ENCODE measurements at places on chromosomes 2 and 18. TPM values are rescaled to one million over a fixed set of nuclear protein-coding genes. Genes with fewer than 3 reads are reported as not detected.

KIAA2012 gene
- total RNA-seq, result 0.03 TPM

GRCh38 chr18:57445488-57446319 lies 10.5 kb downstream of the ONECUT2 start:
- H3K27me3 ChIP-seq, result peaks cover 60% of the 10 kb centered on the region
- peaks cover 35% of the 10 kb centered on the region for H3K4me1 ChIP-seq
- H3K36me3 ChIP-seq, result no peaks in the 10 kb centered on the region

DNA sequence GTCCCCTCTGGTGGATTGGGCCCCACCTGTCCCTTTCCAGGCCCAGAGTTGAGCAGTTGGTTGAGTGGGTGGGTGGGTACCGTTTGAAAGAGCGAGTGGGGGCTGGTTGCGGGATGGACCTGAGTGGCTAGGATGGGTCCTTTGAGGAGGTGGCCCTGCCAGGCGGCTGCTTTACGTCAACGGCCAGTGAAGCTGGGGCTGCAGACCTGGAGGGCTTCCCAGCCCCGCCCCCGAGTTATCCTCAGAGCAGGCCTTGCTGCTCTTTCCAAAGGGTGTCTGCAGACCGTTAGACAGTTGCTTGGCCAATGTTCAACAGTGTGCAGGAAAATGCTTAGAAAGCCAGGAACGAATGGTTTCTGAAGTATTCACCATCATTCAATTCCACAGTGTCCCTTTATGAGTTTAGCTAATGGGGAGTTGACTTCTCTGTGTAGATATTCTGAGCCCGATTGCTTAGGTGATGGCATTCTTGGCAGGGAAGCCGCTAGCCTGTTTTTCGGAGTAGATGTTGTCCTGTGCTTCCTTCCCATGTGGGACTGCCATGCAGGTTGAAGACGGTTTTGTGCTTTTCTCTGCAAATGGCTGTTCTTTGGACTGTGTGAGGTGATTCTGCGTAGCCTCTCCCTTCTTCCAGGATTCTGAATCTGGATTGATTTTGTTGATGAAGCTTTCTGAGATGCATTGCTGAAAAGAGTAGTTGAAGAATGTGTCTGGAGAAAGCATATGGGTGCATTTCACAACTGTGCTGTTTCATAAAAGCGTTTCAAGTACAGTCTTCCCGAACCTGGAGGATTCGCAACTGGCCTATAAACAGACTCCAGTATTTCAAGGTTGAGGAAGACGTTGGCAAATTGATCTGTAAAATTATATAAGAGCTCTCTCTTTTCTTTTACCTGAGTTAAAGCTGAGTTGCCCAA lies 45.8 kb downstream of the LDLRAD4 start:
- H3K27ac ChIP-seq, result no peak overlapping the region
- H3K4me1 ChIP-seq, result no peaks in the 10 kb centered on the region
- no peaks in the 10 kb centered on the region for H3K27me3 ChIP-seq
- H3K36me3 ChIP-seq, result no peaks in the 10 kb centered on the region
- no peak overlapping the region for H3K4me3 ChIP-seq

ODC1 gene
- total RNA-seq, result 85.5 TPM

NYAP2 gene
- not detected for total RNA-seq

NEURL3 gene
- not detected for total RNA-seq

DNA sequence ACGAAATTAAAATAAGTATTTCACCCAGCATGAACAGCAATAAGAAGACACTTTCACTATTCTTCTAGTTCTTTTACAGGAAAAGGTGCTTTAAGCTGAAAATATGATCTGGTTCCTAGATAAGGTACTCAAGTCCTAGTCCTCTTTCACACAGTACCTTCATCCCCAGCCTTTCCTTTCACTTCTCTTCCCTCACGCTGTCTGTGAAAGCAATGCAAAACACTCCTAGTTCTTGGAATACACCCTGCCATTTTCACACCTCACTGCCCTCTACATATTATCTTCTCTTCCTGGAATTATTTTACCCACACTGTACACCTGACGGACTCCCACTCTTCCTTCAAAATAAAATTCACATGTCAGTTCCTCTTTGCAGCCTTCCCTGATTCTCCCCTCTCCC lies 82.9 kb downstream of the DNAH7 start:
- no peaks in the 10 kb centered on the region for H3K36me3 ChIP-seq
- H3K27me3 ChIP-seq, result no peaks in the 10 kb centered on the region

- H3K4me3 ChIP-seq, result no peak overlapping the region
- H3K27ac ChIP-seq, result no peak overlapping the region
- H3K27me3 ChIP-seq, result peaks cover 39% of the 10 kb centered on the region
- DNase-seq, result no peak
- H3K4me1 ChIP-seq, result no peaks in the 10 kb centered on the region
These were observed 3.9 kb upstream of the KLHL29 start for GRCh38 chr2:23381084-23381483.

DNA sequence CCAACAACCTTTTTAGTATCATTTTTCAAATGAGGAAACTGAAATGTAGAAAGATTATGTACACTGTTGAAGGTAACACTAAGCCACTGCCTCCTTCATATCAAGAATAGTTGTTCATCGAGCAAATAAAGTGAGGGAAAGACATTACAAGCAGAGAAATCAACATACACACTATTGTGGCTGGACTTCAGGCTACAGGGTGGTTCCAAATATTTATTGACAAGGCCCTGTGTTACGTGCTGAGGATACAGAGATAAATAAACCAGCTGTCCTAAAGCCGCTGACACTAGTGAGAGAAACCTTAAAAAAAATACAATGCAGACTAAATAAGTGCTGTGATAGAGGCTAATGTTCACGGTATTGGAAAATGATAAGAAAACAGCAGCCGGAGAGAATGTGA lies 1.9 kb upstream of the LNPK start:
- peaks cover 10% of the 10 kb centered on the region for H3K4me1 ChIP-seq
- no peak for DNase-seq
- H3K4me3 ChIP-seq, result no peak overlapping the region
- no peaks in the 10 kb centered on the region for H3K36me3 ChIP-seq
- H3K27ac ChIP-seq, result no peak overlapping the region

GRCh38 chr2:162731917-162732804 lies 106.4 kb downstream of the KCNH7 start:
- no peaks in the 10 kb centered on the region for H3K36me3 ChIP-seq
- no peak overlapping the region for H3K4me3 ChIP-seq

DNA sequence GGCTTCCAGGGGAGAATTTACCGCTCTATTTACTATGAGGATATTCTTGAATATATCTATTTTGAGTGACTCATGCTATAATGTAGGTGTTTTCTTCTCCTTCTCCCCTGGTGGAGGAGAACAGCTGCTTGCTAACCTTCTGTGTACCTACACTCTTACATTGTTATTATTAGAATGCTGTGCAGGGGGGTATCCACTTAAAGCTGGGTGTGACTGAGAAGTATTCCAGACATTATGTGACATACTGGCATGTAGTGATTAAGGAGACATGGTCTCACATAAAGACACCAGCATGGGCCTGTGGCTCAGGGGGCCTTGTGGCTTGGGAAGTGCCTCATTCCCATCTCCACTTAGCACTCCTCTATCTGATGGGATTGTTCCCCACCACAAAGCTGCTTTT lies 287.9 kb downstream of the PTPRM start:
- H3K27ac ChIP-seq, result no peak overlapping the region
- DNase-seq, result no peak
- no peak overlapping the region for H3K4me3 ChIP-seq
- no peaks in the 10 kb centered on the region for H3K27me3 ChIP-seq
- H3K4me1 ChIP-seq, result no peaks in the 10 kb centered on the region

GRCh38 chr18:11154368-11154989 lies 5.1 kb upstream of the PIEZO2 start:
- H3K4me1 ChIP-seq, result peaks cover 16% of the 10 kb centered on the region
- H3K27me3 ChIP-seq, result peaks cover 16% of the 10 kb centered on the region
- H3K27ac ChIP-seq, result no peak overlapping the region
- DNase-seq, result peak; percentile 73
- no peak overlapping the region for H3K4me3 ChIP-seq
- no peaks in the 10 kb centered on the region for H3K36me3 ChIP-seq

- H3K4me1 ChIP-seq, result no peaks in the 10 kb centered on the region
- no peak for DNase-seq
- no peak overlapping the region for H3K27ac ChIP-seq
- H3K27me3 ChIP-seq, result no peaks in the 10 kb centered on the region
- no peaks in the 10 kb centered on the region for H3K36me3 ChIP-seq
These were observed 112.1 kb upstream of the ATP8B1 start for GRCh38 chr18:57915248-57915647.

CYS1 gene
- total RNA-seq, result 0.04 TPM

GRCh38 chr2:203756161-203756560 lies 49.7 kb downstream of the CD28 start:
- DNase-seq, result no peak
- no peak overlapping the region for H3K4me3 ChIP-seq
- H3K36me3 ChIP-seq, result no peaks in the 10 kb centered on the region
- H3K27ac ChIP-seq, result no peak overlapping the region
- no peaks in the 10 kb centered on the region for H3K27me3 ChIP-seq

DNA sequence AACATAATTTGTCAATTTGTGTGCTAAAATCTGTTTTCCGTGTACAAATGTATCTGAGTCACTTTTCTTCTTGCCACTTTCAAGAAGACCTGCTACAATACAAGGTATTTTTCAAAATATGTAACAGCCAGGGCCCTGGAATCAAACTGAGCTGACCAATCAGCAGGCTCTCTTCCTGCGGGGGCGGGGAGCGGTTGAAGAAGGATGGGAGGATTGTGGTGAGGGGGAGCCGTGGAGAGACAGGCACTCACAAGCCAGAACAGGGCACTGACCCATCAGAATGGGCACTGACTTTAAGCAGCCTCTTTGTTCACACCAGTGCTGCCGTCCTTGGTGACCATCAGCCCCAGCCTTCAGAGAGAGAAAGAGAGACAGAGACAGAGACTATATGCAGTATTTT lies 40.6 kb upstream of the CCNYL1 start:
- DNase-seq, result peak; percentile 44
- no peak overlapping the region for H3K4me3 ChIP-seq
- no peaks in the 10 kb centered on the region for H3K27me3 ChIP-seq
- H3K27ac ChIP-seq, result no peak overlapping the region
- no peaks in the 10 kb centered on the region for H3K36me3 ChIP-seq

FN1 gene
- total RNA-seq, result 255 TPM

- no peaks in the 10 kb centered on the region for H3K27me3 ChIP-seq
- H3K36me3 ChIP-seq, result no peaks in the 10 kb centered on the region
- no peak overlapping the region for H3K4me3 ChIP-seq
- no peaks in the 10 kb centered on the region for H3K4me1 ChIP-seq
- no peak overlapping the region for H3K27ac ChIP-seq
- DNase-seq, result no peak
These were observed 57.8 kb upstream of the CCDC141 start for GRCh38 chr2:179107737-179108136.

DNA sequence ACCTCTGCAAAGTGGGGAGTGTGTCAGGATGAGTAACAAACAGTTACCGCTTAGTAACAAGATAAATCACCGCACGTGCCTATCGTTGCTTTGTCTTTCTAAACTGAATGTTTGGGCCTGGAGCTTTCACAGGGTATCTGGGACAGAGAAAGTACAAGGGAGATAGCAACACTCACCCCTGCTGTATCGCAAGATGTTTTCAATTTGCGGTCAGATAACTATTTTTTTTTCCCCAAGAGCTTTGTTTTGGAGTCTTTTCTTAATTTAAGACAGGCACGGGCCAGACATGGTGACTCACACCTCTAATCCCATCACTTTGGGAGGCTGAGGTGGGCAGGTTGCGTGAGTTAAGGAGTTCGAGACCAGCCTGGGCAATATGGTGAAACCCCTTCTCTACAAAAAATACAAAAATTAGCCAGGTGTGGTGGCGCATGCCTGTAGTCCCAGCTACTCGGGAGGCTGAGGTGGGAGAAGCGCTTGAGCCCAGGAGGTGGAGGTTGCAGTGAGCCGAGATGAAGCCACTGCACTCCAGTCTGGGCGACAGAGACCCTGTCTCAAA lies 146.6 kb downstream of the GBX2 start:
- H3K36me3 ChIP-seq, result no peaks in the 10 kb centered on the region
- peaks cover 3% of the 10 kb centered on the region for H3K4me1 ChIP-seq
- DNase-seq, result no peak
- no peak overlapping the region for H3K27ac ChIP-seq
- H3K27me3 ChIP-seq, result no peaks in the 10 kb centered on the region

GRCh38 chr2:53452957-53453748 lies 314.5 kb upstream of the CHAC2 start:
- H3K4me3 ChIP-seq, result no peak overlapping the region
- H3K27me3 ChIP-seq, result no peaks in the 10 kb centered on the region
- no peak for DNase-seq
- H3K36me3 ChIP-seq, result no peaks in the 10 kb centered on the region
- H3K27ac ChIP-seq, result no peak overlapping the region

DNA sequence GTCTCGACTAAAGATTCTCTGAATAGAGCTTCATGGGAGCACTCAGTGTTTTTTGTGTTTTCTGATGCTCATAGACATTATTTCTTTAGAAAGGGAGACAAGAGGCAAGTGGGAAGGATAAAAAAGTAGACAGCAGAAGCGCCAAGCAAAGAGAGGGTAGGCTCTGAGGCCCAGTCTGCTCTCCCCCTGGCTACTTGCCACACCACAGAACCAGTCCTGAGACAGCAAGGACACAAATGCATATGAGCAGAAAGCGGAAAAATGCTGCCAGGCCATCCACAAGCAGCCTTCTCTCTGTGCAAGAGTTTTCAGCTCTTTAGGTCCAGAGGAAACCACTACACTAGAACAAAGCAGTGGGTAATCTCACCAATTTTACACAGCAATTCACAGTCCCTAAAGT lies 285.4 kb downstream of the ZNF521 start:
- H3K27me3 ChIP-seq, result no peaks in the 10 kb centered on the region
- DNase-seq, result no peak
- H3K36me3 ChIP-seq, result no peaks in the 10 kb centered on the region
- H3K4me3 ChIP-seq, result no peak overlapping the region
- no peak overlapping the region for H3K27ac ChIP-seq

- DNase-seq, result no peak
- H3K36me3 ChIP-seq, result no peaks in the 10 kb centered on the region
- no peak overlapping the region for H3K4me3 ChIP-seq
- peaks cover 9% of the 10 kb centered on the region for H3K4me1 ChIP-seq
These were observed 348.6 kb downstream of the ANAPC1 start for GRCh38 chr2:111535404-111535803.

DNA sequence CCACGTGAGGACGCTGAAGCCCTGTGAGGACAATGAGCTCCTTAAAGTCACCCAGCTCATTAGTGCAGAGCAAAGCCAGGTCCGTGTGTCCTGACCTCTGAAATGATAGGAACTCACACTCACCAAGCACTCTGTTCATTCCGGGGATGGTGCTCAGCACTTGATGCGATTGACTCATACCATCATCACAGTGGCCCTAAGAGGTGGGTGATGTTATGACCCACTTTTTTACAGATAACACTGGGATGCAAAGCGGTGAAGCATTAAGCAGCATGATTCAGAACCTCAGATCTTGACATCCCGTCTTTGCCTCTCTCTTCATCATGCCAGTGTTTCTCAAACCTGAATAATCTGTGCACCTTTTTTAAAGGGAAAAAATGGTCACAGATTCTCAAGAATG lies 234.8 kb downstream of the ALPK2 start:
- H3K27me3 ChIP-seq, result no peaks in the 10 kb centered on the region
- H3K4me3 ChIP-seq, result no peak overlapping the region
- peaks cover 6% of the 10 kb centered on the region for H3K4me1 ChIP-seq
- no peak for DNase-seq
- H3K27ac ChIP-seq, result no peak overlapping the region

DNA sequence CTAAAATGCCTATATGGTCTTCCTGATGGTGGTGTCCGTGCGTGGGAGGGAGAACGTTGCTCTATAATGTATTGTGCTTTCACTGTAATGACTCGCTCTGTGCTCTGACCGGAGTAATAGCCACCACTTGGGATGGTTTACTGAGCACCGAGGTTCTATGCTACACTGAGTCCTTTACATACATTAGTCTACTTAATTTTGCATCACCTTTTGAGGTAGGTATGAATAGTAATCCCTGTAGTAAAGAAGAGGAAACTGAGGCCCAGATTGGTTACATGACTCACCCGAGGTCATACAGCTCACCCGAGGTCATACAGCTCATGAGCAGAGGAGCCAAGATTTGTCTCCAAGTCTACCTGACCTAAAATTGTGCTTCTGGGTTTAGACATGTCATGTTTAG lies 79.5 kb downstream of the ARMC9 start:
- no peak overlapping the region for H3K27ac ChIP-seq
- H3K4me3 ChIP-seq, result no peak overlapping the region
- DNase-seq, result no peak
- peaks cover 10% of the 10 kb centered on the region for H3K36me3 ChIP-seq
